ENCODE measurements at places on chromosomes 7 and 10.

- no peak for DNase-seq
These were observed 150.1 kb upstream of the KLF6 start for GRCh38 chr10:3935141-3935540.

- no peak for DNase-seq
These were observed 253.3 kb downstream of the CCDC3 start for GRCh38 chr10:12748186-12748585.

- DNase-seq: no peak
These were observed 52.3 kb upstream of the ANTXRL start for GRCh38 chr10:46234431-46235060.

DNA sequence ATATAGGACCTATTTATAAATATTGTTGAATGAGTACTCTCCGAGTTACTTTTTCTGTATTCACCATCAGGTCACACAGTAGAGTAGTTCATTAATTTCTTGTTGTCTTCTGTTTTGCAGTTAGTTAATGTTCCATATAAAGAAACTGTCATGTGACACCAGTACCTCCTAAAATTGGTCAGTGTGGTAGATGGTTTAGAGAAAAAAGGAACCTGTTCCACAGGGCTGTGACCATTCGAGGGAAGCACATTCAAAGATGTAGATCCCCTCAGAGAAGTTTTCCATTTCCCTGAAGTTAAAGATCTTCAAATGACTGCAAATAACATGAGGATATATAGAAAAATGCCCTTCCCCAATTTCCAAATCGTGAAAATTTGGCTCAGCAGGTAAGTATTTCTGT is 45.7 kb downstream of the PRPF18 start:
- peak; percentile 25 for DNase-seq

GRCh38 chr7:32150039-32150438 is 79.8 kb upstream of the PDE1C start:
- no peak for DNase-seq

DNA sequence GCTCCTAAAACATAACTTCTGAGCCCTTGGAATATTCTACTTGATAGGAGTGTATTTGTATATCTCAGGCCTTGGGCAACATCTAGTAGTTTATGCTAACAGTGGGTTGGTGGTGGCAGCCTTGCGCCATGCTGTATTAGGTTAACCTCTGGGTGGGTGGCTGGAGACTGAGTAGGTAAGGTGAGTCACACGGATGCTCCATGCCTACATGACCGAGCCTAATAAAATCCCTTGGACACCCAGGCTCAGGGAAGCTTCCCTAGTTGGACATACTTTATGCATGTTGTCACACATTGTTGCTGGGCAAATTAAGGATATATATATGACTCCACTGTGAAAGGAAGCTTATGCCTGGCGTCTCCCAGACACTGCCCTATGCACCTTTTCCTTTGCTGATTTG is 6.0 kb upstream of the DAGLB start:
- no peak for DNase-seq

GRCh38 chr10:35517431-35518181 is 87.5 kb upstream of the GJD4 start:
- peak; percentile 45 for DNase-seq

DNA sequence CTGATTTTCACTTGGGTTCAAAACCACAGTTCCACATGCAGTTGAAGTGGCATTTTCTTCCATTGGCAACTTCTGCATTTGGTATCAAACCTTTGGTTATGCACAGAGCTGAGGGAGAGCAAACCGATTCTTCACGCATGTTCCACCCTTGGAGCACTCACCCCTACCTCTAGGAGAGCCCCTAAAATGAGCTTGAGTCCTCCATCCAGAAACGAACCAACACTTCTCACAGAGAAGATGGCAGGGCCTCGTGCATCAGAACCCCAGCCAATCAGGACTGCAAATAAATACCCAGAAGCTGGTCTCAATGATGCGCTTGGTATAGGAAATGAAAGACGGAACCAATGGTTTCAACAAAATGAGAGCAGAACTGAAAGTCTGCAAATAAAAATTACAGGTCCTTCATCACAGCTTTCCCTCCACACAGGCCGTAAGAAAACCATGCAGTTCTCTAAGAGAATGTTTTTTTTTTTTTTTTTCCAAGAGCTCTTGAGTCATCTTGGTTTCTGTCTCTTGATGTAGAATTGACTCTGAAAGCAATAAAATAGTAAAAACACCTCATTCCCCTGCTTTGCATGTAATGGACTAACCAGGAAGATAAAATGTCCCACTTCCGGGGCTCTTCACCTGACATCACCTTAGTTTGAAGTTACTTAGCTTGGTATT is 23.9 kb downstream of the KLF6 start:
- peak; percentile 81 for DNase-seq
